ENCODE measurements at places on chromosomes 2 and 18. TPM values are rescaled to one million over a fixed set of nuclear protein-coding genes. Genes with fewer than 3 reads are reported as not detected.

DNA sequence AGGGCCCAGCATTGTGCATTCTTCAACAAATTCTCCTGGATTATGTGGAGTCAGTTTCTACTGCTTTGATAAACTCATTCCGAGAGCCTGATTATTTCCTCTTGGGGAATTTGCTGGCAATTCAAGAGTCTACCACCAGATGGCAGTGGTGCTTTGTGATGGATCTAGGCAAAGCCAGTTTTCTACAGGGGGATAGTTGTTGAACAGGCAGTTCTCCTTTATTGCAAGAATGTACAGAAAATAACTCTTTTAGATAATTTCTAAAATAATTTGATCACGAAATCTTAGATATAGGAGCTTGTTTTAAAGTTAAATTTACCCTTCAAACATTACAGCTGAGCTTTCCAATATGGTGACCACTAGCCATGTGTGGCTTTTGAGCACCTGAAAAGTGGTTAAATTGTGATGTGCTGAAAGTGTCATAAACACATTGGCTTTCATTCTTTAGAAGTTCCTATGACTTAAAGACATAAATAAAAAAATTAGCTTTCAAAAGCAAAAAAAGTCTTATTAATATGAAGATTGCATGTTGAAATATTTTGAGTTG lies 66.7 kb upstream of the HAAO start:
- DNase-seq = peak; percentile 71

GRCh38 chr2:216012133-216012829 lies 1.1 kb downstream of the MREG start:
- DNase-seq = no peak

DNA sequence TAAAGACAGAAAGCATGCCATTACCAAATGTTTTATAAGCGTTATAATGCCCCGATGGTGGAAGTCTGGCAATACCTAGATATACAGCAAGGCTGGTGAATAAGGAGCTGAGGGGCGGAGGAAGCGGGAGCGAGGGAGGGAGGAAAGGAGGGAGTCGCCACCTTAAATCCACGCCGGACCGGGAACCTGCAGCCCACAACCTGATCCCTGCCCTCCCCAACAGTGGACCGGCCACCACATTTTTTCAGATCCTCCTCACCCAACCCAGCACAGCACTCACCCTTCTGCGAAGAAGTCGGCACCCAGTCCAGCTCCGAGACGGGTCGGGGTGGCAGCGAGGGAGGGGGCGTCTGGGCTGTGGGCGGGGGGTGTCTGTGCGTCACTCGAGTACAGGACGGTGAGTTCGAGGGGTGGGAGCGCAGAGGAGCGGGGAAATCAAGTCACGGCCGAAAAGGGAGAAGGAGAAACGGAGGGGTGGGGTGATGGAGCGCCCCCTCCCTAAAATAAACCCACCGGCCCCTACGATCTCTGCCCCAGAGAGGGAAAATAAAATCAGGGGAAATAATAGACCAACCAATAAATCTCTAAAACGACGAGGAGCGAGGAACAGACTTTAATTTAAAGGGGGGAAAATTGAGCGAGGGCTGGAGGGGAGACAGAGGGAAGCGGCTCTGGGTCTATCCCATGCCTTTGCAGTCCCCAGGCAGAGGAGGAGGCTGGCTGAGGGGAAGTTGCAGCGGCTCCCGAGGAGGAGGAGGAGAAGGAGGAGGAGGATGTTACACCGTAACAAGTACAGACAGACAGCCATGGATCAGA lies 96.5 kb upstream of the SERTAD2 start:
- no peak for DNase-seq

DNA sequence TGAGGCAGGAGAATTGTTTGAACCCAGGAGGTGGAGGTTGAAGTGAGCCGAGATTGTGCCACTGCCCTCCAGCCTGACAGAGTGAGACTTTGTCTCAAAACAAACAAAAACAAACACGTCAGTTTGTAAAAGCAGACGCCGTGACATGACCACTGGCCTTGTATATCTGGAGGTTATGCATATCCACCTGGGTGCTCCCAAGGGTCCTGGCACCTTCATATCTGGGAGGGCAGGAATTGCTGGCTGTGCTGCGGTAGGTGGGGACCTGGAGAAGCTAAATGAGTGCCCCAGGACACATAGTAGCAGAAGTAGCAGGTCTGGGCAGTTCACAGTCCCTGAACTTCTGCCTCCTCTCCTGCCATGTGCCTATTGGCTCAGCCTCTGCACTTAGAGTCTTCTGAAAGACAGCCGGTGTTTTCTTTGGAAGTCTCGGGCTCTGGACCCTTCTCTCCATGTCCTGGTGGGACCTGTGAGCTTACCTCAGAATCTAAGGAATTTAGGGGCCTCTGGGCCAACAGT lies 30.9 kb upstream of the IL1R2 start:
- DNase-seq = no peak

- no peak for DNase-seq
These were observed 52.6 kb downstream of the SH3BP4 start for GRCh38 chr2:235004329-235004903.

DNA sequence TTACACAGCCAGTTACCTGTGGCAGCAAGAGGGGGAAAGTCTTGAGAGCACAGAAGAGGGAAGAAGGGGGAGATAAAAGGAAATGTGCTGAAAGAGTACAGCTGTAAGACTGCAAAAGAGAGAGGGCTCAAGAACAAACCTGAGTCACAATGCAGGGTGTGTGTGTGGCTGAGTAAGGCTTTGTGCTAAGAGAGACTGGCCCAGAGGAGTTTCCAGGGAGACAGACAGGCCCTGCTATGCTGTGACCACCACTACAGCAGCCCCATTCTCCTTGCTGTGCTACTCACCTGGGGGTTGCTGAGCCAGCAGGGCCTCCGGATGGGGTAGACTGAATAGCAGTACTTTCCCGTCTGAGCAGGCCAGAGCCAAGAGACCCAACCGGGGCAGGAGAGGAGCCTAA lies 12.4 kb upstream of the MPV17 start:
- no peak for DNase-seq

GRCh38 chr18:61738488-61738887 lies 154.3 kb downstream of the RNF152 start:
- no peak for DNase-seq

GRCh38 chr2:64274399-64275173 lies 130.4 kb upstream of the PELI1 start:
- DNase-seq = no peak

- DNase-seq = no peak
These were observed 741 bp downstream of the GPR148 start for GRCh38 chr2:130729322-130730299.

- no peak for DNase-seq
These were observed 56.7 kb upstream of the ACKR3 start for GRCh38 chr2:236512902-236513435.

GRCh38 chr2:144472911-144473310 lies 47.0 kb downstream of the ZEB2 start:
- no peak for DNase-seq

- DNase-seq = no peak
These were observed 135.4 kb downstream of the PRKCE start for GRCh38 chr2:45786836-45787357.

The TNFAIP6 gene
- 4.8 TPM for polyA plus RNA-seq

The ALPI gene
- polyA plus RNA-seq = not detected

The MBOAT2 gene
- polyA plus RNA-seq = 69.7 TPM

The NEU2 gene
- not detected for polyA plus RNA-seq

The EVX2 gene
- polyA plus RNA-seq = not detected

All from left renal pelvis (tissue), 4 donors.